ENCODE measurements at places on chromosomes 13 and 19. TPM values are rescaled to one million over a fixed set of nuclear protein-coding genes. Genes with fewer than 3 reads are reported as not detected.
A peak's percentile ranks its signal among the peaks of the same experiment; 100 is the strongest.

The TEAD2 gene
- total RNA-seq = 43.0 TPM

The TEX26 gene
- total RNA-seq = 0.09 TPM

The OR7A10 gene
- not detected for total RNA-seq

The BLOC1S3 gene
- total RNA-seq = 1.8 TPM

The KLHL26 gene
- 2.0 TPM for total RNA-seq

The ZNF548 gene
- total RNA-seq = 19.6 TPM

GRCh38 chr19:7850945-7851622 lies 21.1 kb downstream of the EVI5L start:
- H3K36me3 ChIP-seq = no peaks in the 10 kb centered on the region
- H3K4me1 ChIP-seq = peaks cover 19% of the 10 kb centered on the region
- H3K27ac ChIP-seq = no peak overlapping the region
- no peak overlapping the region for H3K4me3 ChIP-seq
- DNase-seq = no peak
- no peaks in the 10 kb centered on the region for H3K27me3 ChIP-seq

DNA sequence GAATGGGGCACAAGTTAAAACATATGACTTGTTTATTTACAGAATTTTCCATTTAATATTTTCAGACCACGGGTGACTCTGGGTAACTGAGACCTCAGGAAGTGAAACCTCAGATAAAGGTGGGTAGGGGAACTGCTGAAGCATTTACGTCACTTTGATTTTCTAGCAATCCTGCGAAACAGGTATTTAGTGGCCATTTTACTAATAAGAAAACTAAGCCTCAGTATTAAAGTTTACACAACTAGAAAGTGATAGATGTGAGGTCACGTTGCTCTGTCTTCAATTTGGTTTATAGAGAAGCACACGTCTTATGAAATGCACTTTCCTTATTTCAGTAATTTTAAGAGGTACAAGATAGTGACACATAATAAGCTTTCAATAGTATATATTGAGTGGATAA lies 402.8 kb downstream of the FGF9 start:
- no peaks in the 10 kb centered on the region for H3K27me3 ChIP-seq
- no peak overlapping the region for H3K4me3 ChIP-seq
- DNase-seq = no peak
- no peak overlapping the region for H3K27ac ChIP-seq
- no peaks in the 10 kb centered on the region for H3K4me1 ChIP-seq

GRCh38 chr19:56642711-56643459 lies at the start of gene SMIM17:
Gene SMIM17 (plus strand): TSS chr19:56643159. CDS start chr19:56645668, 2,509 bp downstream.
- peaks cover 23% of the 10 kb centered on the region for H3K27me3 ChIP-seq
- H3K4me3 ChIP-seq = no peak within 1 kb of the TSS
- no peak for DNase-seq
- H3K27ac ChIP-seq = no peak within 1 kb of the TSS

DNA sequence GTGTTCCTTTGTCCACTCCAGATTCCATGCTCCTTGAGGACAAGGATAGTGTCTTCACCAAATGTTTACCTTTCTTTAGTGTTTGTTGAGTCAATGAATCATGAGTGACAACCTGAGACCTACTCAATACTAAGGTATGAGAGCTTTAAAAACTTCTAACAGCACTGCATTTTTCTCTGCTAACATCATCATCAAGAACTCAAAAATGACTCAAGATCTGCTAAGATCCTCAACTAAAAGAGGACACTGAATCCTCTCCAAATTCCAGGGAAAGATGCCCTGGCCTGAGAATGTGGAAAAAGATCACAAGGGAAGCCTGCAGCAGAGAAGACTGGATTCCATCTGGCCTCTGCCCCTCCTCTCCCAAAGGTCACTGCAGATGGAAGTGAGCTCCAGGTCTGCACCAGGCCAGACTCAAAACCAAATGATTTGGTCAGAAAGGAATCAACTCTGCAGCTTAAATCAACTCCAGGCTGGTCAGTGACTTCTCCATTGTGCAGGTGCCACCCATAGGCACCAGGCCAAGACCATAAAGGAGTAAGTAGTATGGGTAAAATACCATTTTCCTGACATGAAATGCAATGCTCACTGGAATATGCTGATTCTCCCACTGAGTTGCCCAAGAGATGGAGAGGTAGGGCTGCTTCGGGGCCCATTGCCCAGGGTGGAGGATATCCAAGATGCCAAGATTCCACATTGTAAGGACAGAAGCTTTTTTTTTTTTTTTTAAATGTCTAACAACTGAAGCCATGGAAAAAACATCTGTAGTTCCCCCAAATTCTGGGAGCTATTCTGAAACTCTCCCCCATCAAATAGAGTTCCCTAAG lies 89.5 kb upstream of the DOCK9 start:
- no peaks in the 10 kb centered on the region for H3K36me3 ChIP-seq
- no peaks in the 10 kb centered on the region for H3K27me3 ChIP-seq
- peaks cover 13% of the 10 kb centered on the region for H3K4me1 ChIP-seq

- H3K4me3 ChIP-seq = peak within 1 kb of the TSS; percentile 81
- DNase-seq = peak; percentile 99
- H3K36me3 ChIP-seq = peaks cover 15% of the 10 kb centered on the region
- H3K27ac ChIP-seq = peak within 1 kb of the TSS; percentile 79
Observed at GRCh38 chr19:14496029-14496833, at the start of gene GIPC1. Gene GIPC1 (minus strand): TSS chr19:14496127. CDS start chr19:14482976, 13,151 bp downstream.

DNA sequence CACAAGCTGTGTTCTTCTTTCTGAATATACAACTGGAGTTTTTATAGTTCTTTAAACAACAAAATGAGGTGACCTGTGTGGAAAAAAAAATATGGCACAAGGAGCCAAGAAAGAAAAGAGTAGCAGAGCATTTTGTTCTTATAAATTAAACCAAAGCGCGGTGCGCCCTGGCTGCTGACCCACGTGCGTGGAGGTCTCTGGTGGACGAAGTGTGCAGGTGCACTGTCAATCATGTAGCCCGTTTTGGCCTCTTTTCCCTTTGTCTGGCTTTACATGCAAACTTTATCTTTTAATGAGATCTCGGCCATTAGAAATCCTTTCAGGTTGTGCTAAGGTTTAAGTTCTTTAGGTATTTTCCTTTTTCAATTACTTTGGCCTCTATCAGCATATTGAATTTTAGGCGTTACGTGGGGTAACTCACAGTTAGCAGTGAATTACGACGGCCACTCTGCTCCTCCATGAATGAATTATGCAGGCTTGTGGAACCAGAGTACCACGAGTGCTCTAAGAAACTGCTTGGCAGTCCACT lies 443.9 kb upstream of the SLC10A2 start:
- no peaks in the 10 kb centered on the region for H3K36me3 ChIP-seq
- no peak overlapping the region for H3K4me3 ChIP-seq

- peaks cover 29% of the 10 kb centered on the region for H3K36me3 ChIP-seq
- no peak overlapping the region for H3K27ac ChIP-seq
- H3K4me1 ChIP-seq = no peaks in the 10 kb centered on the region
Observed at GRCh38 chr13:106555631-106556328, 12.2 kb downstream of the ARGLU1 start.

- peaks cover 64% of the 10 kb centered on the region for H3K4me1 ChIP-seq
- no peaks in the 10 kb centered on the region for H3K27me3 ChIP-seq
- peak overlapping the region; percentile 93 for H3K27ac ChIP-seq
- DNase-seq = peak; percentile 63
Observed at GRCh38 chr19:19475849-19476828, 39.2 kb downstream of the TSSK6 start.

- H3K4me1 ChIP-seq = no peaks in the 10 kb centered on the region
- no peak overlapping the region for H3K4me3 ChIP-seq
- H3K36me3 ChIP-seq = peaks cover 33% of the 10 kb centered on the region
Observed at GRCh38 chr19:47691782-47692181, 21.4 kb upstream of the EHD2 start.

- H3K4me3 ChIP-seq = no peak overlapping the region
- H3K27ac ChIP-seq = no peak overlapping the region
- no peaks in the 10 kb centered on the region for H3K36me3 ChIP-seq
- no peak for DNase-seq
- no peaks in the 10 kb centered on the region for H3K4me1 ChIP-seq
Observed at GRCh38 chr19:51740356-51740755, 11.3 kb downstream of the FPR1 start.

- no peak overlapping the region for H3K27ac ChIP-seq
- H3K27me3 ChIP-seq = no peaks in the 10 kb centered on the region
- peak; percentile 77 for DNase-seq
- H3K4me1 ChIP-seq = no peaks in the 10 kb centered on the region
- no peaks in the 10 kb centered on the region for H3K36me3 ChIP-seq
- H3K4me3 ChIP-seq = no peak overlapping the region
Observed at GRCh38 chr13:30169442-30169841, 137.9 kb downstream of the KATNAL1 start.

GRCh38 chr19:1699998-1700732 lies 47.8 kb upstream of the TCF3 start:
- no peak for DNase-seq
- H3K4me1 ChIP-seq = no peaks in the 10 kb centered on the region
- no peak overlapping the region for H3K4me3 ChIP-seq
- no peak overlapping the region for H3K27ac ChIP-seq

DNA sequence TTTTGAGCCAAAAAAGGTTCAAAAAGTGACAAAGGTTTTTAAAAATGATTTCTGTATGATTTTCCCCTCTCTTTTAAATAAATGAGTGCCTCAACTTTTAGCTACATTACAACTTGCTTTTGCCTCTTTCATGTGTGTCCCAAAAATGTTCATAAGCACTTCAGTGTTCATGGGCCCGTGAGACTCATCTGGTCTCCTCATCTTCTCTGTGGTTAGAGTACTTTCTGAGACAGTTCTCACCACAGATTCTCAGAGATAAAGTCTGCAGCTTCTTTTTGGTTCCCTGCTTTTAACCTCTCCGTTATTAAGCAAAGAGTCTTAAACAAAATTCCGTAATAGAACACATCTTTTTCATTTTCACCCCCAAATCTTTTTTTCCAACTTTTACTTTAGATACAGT lies 156.9 kb downstream of the DLEU7 start:
- H3K4me1 ChIP-seq = peaks cover 32% of the 10 kb centered on the region
- no peak overlapping the region for H3K27ac ChIP-seq
- H3K36me3 ChIP-seq = no peaks in the 10 kb centered on the region

- H3K27ac ChIP-seq = no peak overlapping the region
- H3K4me3 ChIP-seq = no peak overlapping the region
- H3K27me3 ChIP-seq = no peaks in the 10 kb centered on the region
- no peaks in the 10 kb centered on the region for H3K36me3 ChIP-seq
- H3K4me1 ChIP-seq = no peaks in the 10 kb centered on the region
- DNase-seq = no peak
Observed at GRCh38 chr13:102169471-102170015, 232.3 kb downstream of the FGF14 start.

DNA sequence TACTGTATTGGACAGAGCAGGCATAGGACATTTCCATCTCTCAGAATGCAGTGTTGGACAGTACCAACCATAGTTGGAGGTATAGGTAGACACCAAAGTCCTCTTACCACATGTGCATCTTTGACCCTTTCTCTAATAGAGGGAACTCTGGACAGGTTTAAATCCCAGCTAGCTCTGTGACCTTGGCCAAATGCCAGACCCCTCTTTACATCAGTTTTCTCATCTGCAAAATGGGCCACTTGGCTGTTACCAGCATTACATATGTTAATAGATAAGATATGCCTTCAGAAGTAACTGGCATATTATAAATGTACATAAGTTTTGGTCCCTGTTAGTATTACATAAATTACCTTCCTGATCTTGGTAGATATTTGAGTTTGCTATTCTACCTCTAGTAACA lies 54.3 kb downstream of the CDK8 start:
- no peak overlapping the region for H3K4me3 ChIP-seq
- no peaks in the 10 kb centered on the region for H3K4me1 ChIP-seq
- DNase-seq = no peak
- no peaks in the 10 kb centered on the region for H3K36me3 ChIP-seq

GRCh38 chr19:30293051-30293785 lies 79.0 kb upstream of the ZNF536 start:
- no peak overlapping the region for H3K27ac ChIP-seq
- peaks cover 5% of the 10 kb centered on the region for H3K4me1 ChIP-seq
- DNase-seq = no peak
- no peaks in the 10 kb centered on the region for H3K36me3 ChIP-seq
- no peaks in the 10 kb centered on the region for H3K27me3 ChIP-seq

- DNase-seq = no peak
- no peak overlapping the region for H3K27ac ChIP-seq
- no peak overlapping the region for H3K4me3 ChIP-seq
- peaks cover 83% of the 10 kb centered on the region for H3K36me3 ChIP-seq
- H3K27me3 ChIP-seq = no peaks in the 10 kb centered on the region
- no peaks in the 10 kb centered on the region for H3K4me1 ChIP-seq
Observed at GRCh38 chr19:12708641-12709040, 12.2 kb upstream of the FBXW9 start.

DNA sequence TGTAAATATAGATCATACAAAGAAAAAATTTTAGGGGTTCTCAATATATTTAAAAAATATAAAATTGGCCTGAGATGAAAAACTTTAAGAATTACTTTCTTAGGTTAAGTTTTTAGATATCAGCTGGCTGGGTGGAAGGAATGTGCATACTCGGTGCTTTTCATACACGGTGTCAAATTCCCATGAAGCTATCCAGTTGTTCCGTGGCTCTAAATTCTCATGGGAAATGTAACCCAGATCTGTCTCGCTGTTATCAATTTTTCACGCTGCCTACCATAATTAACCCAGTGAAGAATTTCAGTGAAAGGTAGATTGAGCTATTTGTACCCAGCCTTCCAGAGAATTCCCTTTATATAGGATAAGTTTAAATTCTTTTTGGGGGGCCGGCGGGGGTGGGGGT lies 11.6 kb upstream of the ZNF835 start:
- no peaks in the 10 kb centered on the region for H3K27me3 ChIP-seq
- no peaks in the 10 kb centered on the region for H3K4me1 ChIP-seq
- H3K36me3 ChIP-seq = no peaks in the 10 kb centered on the region
- H3K4me3 ChIP-seq = no peak overlapping the region

DNA sequence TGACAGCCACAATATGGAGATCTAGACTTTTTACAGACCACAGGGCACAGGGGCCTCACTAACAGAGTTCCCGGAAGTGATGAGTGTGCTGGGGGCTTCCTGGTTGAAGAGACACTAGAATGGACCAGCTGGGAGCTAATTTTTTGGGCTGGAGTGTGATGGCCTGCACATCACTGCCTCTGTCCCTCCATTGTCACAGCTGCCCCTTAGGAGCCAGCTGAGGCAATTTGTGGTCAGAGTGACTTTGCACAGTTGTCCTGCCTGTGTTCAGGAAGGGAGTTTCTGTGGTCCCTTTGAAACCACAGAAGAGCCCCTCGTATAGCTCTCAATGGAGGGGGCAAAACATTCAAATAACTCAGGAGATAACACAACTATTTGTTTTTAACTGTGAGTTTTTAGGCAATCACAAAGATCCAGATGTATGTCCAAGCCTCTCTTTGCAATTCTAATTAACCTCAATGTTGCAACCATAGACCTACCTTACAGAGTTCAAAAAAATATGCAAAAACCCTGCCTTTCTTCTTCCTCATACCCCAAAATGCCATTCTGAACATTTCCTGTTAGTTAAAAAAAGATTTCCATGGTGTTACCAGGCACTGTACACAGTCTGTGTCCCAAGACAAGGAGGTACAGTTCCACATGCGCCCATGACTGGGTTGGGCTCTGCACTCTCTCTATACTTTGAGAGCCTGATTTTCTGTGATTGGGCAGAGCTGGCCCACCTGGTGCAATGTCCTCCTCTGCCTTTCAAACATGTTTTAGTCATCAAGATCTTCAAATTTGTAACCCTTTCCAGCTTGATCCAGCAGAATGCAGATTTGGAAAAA lies 2.4 kb downstream of the ALOX5AP start:
- no peaks in the 10 kb centered on the region for H3K36me3 ChIP-seq
- H3K27ac ChIP-seq = no peak overlapping the region
- no peak for DNase-seq
- no peak overlapping the region for H3K4me3 ChIP-seq
